ENCODE measurements at places on chromosomes 5 and 9.

DNA sequence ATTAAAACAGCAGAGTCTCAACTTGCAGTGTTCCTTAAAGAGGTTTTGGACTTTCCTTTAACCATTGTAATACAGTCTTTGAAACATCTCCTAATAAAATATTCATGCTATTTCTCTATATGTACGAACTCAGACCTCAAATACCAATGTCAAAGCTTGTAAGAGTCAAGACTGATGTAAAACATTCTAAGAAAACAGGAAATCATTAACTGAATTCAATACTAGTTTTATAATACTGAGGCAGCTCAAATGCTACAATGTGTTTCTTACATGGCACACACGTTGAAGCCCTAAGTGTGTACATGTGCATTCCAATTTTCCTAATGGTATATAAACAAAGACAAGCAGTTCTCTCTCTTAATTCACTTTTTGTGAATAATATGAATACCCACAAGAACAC is 11.6 kb downstream of the PSIP1 start:
- DNase-seq = no peak

DNA sequence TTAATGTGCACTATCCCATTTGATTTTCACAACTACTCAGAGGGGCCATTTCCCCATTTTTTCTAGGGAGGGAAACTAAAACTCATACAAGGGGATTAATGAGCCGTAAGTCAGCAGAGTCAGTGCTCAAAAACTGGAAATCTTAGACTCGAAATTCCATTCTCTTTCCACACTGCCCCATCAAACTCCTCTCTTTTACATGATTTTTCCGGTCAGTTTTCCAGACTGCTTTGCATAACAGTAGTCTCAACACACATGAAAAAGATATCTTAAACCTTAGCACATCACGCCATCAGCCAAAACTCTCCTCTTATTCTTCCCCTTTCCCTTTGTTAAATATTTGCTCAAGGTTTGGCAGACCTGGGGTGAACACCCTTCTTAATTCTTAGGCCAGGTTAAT is 332.0 kb downstream of the RFX3 start:
- DNase-seq = no peak

DNA sequence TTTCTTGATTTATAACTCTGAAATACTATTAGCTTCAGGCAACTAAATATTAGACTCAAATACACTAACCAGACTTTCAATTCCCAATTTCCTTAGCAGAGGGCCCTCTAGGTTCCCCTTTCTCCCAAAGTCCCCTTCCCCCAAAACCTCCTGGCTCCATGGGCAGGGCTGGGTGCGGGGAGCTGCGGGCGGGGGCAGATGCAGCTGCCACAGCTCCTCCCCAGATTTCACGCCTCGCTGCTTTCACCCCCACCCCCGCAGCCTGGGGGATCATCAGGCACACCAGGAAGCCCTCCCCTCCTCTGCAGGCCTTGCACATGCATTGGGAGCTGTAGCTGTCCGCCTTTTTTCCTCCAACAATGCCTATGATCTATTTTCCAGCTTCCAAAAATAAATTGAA is 82.8 kb upstream of the SPATA31C2 start:
- peak; percentile 79 for DNase-seq

DNA sequence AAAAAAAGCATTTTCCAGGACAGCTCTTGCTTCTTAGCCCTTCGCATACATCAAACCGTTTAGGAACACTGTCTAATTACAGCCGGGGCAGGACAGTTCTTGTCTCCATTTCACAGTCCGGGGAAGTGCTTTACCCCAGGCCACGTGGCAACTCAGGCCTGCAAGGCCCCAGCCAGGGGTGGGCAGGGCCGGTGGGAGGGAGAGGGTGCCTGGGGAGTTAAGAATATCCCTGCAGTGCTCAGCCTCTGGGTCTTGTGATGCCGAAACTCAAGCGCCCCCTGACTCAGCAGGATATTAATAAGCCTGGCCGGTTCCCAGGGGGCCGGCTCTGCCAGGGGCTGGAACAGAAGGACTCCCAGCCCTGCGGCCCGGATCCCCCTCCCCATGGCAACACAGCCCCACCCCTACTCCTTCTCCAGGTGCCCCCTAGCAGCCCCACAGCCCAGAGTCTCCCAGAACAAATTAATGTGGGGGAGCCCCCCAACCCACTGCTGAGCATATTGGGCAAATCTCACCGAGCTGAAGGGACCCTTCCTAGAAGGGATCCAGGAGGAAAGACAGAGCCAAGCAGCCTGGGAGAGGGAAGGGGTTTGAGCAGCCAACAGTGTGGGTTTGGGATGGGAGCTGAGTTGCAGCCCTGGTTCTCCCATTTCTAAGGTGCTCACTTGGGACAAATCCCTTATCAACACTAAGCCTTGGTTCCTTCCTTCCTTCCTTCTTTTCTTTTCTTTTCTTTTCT is 45.3 kb downstream of the PLPP7 start:
- DNase-seq = peak; percentile 50

GRCh38 chr9:32877103-32877502 is 93.8 kb downstream of the TMEM215 start:
- DNase-seq = no peak
